ENCODE measurements at places on chromosomes 16 and 17.
A peak's percentile ranks its signal among the peaks of the same experiment; 100 is the strongest.

- no peak for DNase-seq
These were observed 8.3 kb downstream of the PIK3R6 start for GRCh38 chr17:8859027-8859803.

GRCh38 chr17:29215174-29215573 lies 31.5 kb upstream of the CRYBA1 start:
- DNase-seq: no peak

DNA sequence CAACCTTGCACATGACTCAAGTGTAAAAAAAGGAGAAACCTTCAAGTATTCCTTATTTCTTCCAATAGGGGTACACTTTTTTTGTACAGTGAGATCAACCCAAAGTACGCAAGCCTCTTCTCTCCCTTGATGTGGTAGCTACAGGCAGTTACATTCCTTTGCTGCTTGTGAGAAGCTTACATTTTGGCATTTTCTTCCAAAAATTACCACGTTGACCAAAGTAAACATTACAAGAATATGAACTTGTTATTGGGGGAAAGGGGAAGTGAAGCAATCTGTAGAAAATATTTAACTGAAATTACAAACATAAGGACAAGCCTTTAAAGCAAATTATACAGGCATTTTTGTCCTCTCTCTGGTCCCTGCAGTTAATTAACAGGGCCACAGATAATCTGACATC lies 97.0 kb upstream of the TOB1 start:
- no peak for DNase-seq

- no peak for DNase-seq
These were observed 22.3 kb upstream of the N4BP1 start for GRCh38 chr16:48632137-48632774.

DNA sequence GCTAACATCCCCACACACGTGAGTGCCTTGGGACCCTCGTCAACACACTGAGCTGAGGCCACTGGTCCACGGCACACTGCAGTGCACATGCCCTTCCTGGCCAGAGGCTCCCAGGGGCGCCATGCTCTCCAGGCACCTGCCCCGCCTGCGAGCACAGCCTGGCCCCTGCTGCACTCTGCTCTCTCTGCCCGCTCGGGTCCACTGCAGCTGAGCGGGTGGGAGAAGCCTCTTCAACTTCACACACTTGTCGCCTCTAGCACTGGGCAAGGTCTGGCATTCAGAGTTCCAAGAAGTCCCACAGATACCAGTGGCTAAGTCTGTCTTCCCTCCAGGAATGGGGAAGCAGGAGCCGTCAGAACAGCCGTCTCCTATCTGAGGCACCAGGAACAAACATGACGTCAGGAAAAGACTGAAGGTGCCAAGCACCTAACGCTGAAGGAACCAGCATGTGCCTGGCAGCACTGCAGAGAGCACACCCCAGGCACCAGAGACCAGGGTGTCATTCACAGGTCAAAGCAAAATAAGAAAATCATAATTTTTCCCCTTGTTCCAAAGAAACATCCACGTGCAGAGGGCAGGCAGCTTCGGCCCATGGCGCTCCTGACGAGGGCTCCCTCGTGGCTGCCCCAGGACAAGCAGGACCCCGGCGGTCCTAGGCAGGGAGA lies 82.9 kb downstream of the ZNF778 start:
- no peak for DNase-seq

DNA sequence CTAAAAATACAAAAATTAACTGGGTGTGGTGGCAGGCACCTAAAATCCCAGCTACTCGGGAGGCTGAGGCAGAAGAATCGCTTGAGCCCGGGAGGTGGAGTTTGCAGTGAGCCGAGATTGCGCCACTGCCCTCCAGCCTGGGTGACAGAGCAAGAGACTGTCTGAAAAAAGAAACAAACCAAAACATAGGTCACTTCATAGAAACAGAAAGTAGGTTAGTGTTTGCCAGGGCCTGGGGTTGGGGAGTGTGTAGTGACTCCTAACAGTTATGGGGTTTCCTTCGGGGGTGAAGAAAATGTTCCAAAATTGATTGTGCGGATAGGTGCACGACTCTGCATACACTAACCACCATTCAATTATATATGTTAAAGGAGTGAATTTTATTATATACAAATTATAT lies 59.2 kb downstream of the ATP2C2 start:
- no peak for DNase-seq

DNA sequence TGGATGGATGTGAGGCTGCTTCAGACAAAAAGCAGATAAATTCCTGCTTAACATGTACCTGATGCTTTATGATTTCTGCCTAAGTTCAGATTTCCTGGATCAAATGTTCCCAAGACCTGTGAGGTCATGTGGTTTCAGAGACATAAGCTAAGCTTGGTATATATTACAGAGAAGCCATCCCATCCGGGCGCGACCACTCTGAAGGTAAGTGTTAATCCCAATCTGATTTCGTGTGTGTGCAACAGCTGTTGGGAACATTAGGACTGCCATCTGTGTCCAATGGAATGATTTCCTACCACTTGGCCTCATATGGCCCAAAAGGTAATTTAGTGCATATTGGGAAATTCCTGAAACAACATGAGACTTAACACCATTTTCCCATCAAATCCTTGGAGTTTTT lies 199.1 kb downstream of the HS3ST3B1 start:
- DNase-seq: no peak

GRCh38 chr17:79581324-79581932 lies 29.4 kb downstream of the RBFOX3 start:
- no peak for DNase-seq

DNA sequence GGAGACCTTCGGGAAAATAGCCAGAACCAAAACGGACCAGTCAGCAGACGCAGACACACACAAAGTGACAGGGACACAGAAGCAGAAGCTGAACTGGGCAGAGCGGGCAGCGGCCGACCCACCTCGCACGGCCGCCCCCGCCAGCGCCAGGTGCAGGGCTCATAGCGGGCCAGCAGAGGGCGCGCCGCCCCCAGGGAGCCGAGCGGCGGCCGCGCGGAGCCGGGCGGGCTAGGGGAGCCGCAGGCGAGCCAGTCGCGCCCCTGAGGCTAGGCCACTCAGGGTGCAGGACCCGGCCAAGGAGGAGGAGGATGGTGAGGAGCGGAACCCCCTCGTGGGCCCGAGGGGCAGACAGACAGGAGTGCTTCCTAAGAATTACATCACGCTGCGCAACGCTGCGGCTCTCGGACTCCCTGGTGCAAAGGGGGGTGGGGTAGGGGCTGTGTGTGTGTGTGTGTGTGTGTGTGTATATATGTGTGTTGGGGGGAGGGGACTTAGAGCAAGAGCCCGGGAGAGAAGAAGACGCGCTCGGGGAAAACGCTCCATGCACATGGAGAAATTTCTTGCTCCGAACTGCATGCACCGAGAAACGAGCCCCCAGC lies 913 bp upstream of the NOG start:
- DNase-seq: peak; percentile 82

- no peak for DNase-seq
These were observed 133.5 kb downstream of the SEC14L1 start for GRCh38 chr17:77274096-77274845.

DNA sequence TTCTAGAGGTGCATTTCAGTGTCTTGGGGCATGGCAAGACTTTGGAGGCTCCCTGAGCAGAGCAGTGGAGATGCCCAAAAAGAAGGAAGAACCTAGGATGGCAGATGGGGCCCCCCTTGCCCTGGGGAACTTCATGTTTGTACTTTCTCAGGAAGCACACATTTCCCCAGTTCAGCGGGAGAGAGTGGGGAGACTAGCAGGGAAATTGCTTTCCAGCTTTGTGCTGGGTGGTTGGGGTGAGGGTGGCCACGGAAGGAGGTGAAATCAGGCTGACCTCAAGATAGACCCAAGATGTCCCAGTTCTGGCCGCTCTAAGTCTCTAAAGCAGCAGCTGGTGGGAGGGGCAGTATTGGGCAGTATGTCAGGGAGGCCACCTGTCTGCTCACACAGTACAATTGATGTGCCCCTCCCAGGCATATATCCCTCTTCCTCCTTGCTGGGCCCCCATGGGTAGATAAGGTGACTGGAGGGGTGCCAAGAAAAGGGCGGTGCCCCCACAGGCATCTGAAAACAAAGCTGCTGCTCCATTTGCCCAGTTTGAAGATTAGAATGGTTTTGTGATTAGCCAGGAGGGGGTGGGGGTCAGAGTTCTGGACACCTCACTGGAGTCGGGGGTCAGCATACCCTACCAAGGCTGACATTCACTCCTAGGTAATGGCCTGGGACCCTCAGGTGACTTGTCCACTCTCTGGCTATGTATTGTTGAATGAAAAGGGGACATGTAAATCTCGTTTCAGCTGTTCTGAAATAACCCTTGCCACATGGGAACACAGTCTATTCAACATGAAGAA lies 17.1 kb upstream of the NAGLU start:
- no peak for DNase-seq

DNA sequence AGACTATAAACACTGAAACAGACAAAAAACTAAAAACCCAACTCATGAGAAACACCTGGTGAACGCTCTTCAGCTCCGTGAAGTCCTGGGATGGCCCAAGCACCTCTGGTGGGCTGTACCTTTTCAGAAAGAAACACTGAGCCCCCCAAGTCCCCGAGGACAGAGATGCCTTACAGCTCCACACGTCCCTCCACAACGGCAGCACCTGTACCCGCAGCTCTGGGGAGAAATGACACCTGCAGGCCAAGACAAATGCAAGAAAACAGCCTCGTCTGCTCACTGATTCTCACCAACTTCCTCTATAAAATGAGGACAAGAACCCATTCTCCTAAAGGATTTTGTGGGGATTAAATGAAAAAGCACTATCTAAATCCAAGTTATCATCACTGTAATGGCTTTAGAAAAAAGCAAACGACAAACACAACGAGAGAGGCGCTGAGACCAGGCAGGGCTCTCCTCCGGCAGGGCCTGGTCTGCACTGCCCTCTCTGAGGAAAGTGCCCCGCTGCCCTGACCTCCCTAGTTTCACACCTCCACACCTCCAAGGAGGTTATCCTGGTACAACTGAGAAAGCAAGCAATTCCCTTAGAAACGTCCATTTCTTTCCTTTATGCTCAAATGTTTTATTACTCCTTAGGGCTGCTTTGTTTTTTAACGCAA lies 114.9 kb downstream of the ZNF778 start:
- DNase-seq: no peak

- peak; percentile 47 for DNase-seq
These were observed 7.5 kb upstream of the CEP131 start for GRCh38 chr17:81230043-81230820.

- DNase-seq: no peak
These were observed 49.4 kb downstream of the RPH3AL start for GRCh38 chr17:303168-303567.

GRCh38 chr16:71971571-71971970 lies 28.6 kb downstream of the PKD1L3 start:
- no peak for DNase-seq

DNA sequence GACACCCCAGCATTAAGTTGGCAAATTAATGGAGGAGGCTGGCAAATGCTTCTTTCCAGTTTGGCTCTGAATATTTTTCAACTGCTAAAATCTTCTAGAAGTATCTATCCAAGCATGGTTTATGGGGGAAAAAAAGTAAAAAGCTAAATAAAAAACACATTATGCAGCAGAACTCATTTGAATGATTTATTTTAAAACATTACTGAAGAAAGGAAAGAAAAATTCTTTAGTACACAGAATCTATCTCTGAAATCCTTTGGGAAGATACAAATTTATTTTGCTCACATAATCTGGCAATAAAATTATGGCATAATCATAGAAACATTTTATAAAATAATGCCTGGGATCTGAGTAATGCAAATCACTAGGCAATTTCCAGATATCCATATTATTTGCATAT lies 328.1 kb upstream of the MON1B start:
- no peak for DNase-seq

GRCh38 chr16:77169650-77170236 lies 21.2 kb upstream of the MON1B start:
- peak; percentile 42 for DNase-seq

DNA sequence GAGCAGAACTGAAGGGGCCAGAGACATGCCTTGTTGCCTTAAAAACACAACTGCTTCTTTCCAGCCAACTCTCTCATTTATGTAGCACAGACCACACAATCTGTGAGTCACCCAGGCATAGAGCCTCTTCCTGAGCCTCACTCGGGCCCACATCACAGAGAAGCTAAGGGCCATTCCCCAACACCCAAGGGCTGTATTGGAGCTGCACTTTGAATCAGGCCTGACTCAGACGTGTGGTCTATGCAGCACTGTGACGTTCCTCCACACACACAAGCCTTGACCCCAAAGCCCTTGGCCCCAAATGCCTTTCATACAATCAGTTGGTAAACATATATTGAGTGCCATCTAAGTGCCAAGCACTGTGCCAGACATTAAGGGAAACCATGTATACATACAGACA lies 308.9 kb upstream of the DYNLRB2 start:
- DNase-seq: no peak

DNA sequence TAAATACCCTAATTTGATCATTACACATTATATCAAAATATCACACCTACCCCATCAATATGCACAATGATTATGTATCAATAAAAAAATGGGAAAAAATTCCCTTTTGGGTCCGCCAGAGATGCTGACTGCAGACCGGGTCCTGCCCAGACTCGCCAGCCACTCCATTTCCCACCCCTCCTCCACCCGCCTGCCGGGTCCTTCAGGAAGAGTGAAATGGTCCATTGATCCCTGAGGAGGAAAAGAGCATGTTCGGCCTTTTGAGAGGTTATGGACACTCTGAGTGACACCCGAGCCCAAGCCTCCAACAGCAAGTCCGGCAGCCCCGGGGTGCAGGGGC lies 123.9 kb upstream of the ZFHX3 start:
- no peak for DNase-seq

DNA sequence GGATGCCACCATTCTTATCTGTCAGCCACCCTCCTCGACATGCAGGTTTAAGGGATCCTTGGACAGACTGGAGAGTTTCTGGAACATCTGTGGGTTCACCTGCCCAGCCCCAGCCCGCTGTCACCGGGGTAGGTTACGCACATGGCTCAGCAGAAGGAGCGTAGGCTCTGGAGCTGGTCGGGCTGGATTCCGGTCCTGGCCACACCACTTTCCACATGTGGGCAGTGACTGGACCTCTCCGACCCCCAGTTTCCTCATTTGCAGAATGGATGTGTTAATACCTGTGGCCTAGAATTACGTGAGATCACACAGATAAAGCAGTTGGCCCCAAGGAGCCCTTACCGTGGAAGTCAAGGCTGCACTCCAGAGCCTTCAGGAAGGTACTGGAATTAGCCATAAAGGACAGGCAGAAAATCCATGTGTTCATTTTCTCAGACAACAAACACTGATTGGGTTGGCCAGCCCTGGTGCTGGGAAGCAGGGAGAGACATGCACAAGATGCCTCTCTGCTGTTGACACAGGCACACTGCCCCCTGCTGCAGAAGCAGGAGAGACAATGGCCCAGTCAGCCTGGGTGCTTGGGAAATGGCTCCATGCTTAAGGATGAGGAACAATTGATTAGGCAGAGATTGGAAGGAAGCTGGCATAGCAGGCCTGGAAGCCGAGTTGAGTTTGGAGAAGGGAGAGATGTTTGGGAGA lies 58.8 kb downstream of the SF3B3 start:
- DNase-seq: peak; percentile 45

GRCh38 chr17:76469076-76469990 lies 1.9 kb downstream of the AANAT start:
- no peak for DNase-seq
